HEK293T (cell line): ENCODE measurements at places on chromosomes 16 and 17.

DNA sequence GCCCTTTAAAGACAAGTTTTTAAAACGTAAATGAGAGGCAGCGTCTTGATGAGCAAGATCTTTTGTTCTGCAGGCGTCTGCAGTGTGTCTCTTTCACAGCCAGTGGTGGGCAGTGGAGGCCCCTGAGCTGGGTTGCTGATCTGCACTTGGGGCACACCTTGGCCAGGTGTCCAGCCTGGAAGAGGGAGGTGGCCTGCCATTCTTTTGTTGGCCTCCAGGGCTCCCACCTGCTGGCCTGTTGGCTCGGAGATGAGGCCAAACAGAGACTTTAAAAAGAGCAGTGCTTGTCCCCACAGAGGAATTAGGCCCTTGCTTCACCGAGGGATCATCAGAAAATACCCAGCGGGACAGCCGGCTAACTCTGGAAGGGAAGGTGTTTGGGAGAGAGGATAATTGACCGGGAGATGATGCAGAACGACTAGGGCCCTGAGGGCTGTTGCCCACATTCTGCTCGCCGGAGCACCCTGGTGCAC, 145.9 kb upstream of the PLCG2 start:
- DNase-seq: no peak

DNA sequence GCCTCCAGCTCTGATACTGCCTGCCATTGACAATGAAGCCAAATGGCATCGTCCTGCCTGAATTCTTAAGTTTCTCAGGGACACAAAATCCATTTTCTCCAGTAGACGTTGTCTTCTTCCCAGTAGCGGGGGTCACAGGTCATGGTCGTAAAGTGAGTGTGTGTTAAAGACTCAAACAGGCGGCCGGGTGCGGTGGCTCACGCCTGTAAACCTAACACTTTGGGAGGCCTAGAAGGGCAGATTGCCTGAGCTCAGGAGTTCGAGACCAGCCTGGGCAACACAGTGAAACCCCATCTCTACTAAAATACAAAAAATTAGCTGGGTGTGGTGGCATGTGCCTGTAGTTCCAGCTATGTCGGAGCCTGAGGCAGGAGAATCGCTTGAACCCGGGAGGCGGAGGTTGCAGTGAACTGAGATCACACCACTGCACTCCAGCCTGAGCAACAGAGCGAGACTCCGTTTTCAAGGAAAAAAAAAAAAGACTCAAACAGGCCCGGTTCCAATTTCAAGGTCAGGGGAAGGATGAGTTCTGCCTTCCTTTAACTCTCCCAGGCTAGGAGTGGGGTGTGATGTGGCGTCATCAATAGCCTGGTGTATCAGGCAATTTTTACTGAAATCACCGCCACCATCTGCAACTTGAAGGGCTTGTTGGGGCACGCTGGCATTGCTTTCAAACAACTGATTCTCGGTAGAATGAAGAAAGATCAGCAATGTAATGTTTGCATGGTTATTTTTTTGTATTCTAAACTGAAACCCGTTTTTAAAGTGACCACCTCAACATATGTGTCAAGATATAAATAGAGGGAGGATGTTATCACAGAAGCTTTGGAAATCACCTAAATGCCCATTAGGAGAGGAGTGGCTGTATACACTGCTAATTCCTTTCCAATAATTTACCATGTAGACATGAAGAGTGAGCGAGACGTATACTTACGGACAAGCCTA, 91.0 kb downstream of the WSCD1 start:
- DNase-seq: no peak

- no peak for DNase-seq
These were observed 644 bp upstream of the RHBDF2 start for GRCh38 chr17:76501827-76502307.

DNA sequence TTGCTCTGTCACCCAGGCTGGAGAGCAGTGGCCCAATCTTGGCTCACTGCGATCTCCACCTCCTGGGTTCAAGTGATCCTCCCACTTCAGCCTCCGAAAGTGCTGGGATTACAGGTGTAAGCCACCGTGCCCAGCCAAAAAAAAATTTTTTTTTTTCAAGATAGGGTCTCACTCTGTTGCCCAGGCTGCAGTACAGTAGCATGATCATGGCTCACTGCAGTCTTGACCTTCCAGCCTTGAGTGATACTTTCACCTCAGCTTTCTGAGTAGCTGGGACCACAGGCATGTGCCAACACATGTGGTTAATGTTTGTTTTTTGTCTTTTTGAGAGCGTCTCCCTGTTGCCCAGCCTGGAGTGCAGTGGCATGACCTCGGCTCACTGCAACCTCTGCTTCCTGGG, 1.7 kb upstream of the PAM16 start:
- DNase-seq: no peak

GRCh38 chr17:57994436-57994835, 6.4 kb upstream of the VEZF1 start:
- no peak for DNase-seq
